ENCODE measurements at places on chromosomes 6 and 20. TPM values are rescaled to one million over a fixed set of nuclear protein-coding genes. Genes with fewer than 3 reads are reported as not detected.

GRCh38 chr6:26350858-26351543 is 14.0 kb upstream of the BTN3A2 start:
- no peaks in the 10 kb centered on the region for H3K4me1 ChIP-seq
- no peak overlapping the region for H3K4me3 ChIP-seq

DNA sequence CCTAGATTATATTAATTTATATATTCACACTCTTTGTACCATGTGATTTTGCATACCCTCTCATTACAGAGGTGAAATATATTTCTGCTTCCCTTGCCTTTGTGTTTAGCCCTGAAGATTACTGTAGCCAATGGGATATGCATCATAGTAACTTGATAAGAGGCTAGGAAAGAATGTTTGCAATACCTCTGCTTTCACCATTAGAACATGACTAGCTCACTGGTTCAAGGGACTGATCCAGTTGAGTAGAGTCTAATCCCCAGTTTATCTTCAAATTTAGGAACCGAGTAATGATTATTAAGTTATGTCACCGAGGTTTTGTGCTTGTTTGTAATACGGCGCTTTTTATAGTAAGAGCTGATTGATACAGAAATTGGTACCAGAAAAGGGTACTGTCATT is 552.6 kb upstream of the GJE1 start:
- no peaks in the 10 kb centered on the region for H3K4me1 ChIP-seq
- DNase-seq: no peak
- H3K4me3 ChIP-seq: no peak overlapping the region
- no peak overlapping the region for H3K27ac ChIP-seq
- no peaks in the 10 kb centered on the region for H3K27me3 ChIP-seq
- H3K36me3 ChIP-seq: no peaks in the 10 kb centered on the region

- DNase-seq: no peak
- no peak overlapping the region for H3K27ac ChIP-seq
- no peaks in the 10 kb centered on the region for H3K4me1 ChIP-seq
- H3K27me3 ChIP-seq: no peaks in the 10 kb centered on the region
Observed at GRCh38 chr6:72348926-72349325, 272.9 kb upstream of the KCNQ5 start.

GRCh38 chr6:85394199-85394598 is 55.7 kb upstream of the NT5E start:
- H3K4me1 ChIP-seq: peaks cover 16% of the 10 kb centered on the region
- H3K4me3 ChIP-seq: no peak overlapping the region
- no peak overlapping the region for H3K27ac ChIP-seq
- no peaks in the 10 kb centered on the region for H3K27me3 ChIP-seq
- H3K36me3 ChIP-seq: no peaks in the 10 kb centered on the region

- no peak overlapping the region for H3K27ac ChIP-seq
- DNase-seq: no peak
- no peaks in the 10 kb centered on the region for H3K27me3 ChIP-seq
- no peaks in the 10 kb centered on the region for H3K4me1 ChIP-seq
Observed at GRCh38 chr6:129882510-129883023, 21.5 kb upstream of the TMEM244 start.

GRCh38 chr6:25949695-25950094 is 12.9 kb upstream of the TRIM38 start:
- H3K4me1 ChIP-seq: no peaks in the 10 kb centered on the region
- H3K36me3 ChIP-seq: no peaks in the 10 kb centered on the region
- no peak for DNase-seq
- H3K4me3 ChIP-seq: no peak overlapping the region
- no peak overlapping the region for H3K27ac ChIP-seq

DNA sequence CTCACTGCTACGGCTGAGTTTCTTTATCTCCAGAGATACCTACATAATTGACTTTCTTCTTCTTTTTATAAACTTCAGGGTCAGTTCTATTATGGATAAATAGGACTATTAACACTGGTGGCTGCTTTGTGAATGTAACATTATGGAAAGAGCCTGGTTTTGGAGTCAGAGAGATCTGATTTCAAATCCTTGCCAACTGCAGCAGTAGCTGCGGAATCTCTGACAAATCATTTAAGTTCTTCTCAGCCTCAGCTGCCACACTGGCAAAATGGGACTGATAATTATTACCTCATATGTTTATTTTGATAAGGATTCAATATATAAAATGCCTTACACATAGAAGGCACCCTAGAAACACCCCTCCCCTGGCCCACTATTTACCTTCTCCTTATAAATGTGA is 160.5 kb downstream of the BACH2 start:
- no peaks in the 10 kb centered on the region for H3K4me1 ChIP-seq
- no peak overlapping the region for H3K4me3 ChIP-seq
- no peaks in the 10 kb centered on the region for H3K36me3 ChIP-seq
- no peak overlapping the region for H3K27ac ChIP-seq
- H3K27me3 ChIP-seq: no peaks in the 10 kb centered on the region

GRCh38 chr6:71220466-71220865 is 68.1 kb upstream of the OGFRL1 start:
- H3K27me3 ChIP-seq: no peaks in the 10 kb centered on the region
- DNase-seq: no peak
- H3K4me3 ChIP-seq: no peak overlapping the region
- H3K27ac ChIP-seq: no peak overlapping the region
- no peaks in the 10 kb centered on the region for H3K4me1 ChIP-seq

- no peaks in the 10 kb centered on the region for H3K36me3 ChIP-seq
- no peak for DNase-seq
- H3K4me3 ChIP-seq: no peak overlapping the region
- H3K27me3 ChIP-seq: no peaks in the 10 kb centered on the region
- no peaks in the 10 kb centered on the region for H3K4me1 ChIP-seq
Observed at GRCh38 chr6:16058929-16059345, 69.9 kb upstream of the MYLIP start.

DNA sequence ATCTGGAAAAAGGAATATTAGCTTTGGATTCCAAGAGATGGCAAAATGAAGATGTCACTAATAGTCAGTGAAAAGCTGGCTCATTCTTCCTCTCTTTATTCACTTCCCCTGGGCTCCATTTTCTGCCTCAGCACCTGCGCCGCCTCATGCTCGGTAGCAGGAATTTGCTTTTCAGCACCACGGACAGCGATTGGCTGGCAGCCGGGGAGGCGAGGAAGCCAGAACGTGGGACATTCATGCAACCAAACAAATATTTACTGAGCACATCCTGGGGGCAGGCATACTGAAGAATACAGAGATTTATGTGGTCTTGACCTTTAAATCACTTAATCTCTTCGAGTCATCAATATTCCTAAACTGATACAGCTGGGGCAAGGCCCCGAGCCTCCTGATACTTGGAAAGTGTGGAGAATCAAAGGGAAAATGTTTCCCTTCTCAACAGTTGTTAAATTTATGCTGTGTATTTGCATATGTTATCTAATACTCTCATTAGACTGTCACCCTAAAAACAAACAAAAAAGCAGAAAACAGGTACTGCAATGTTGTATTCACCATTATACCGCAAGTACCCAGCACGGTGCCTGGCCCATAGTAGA is 12.1 kb upstream of the PDYN start:
- H3K36me3 ChIP-seq: no peaks in the 10 kb centered on the region
- no peaks in the 10 kb centered on the region for H3K4me1 ChIP-seq
- peak; percentile 62 for DNase-seq
- H3K27me3 ChIP-seq: no peaks in the 10 kb centered on the region

- H3K4me3 ChIP-seq: no peak overlapping the region
- H3K27me3 ChIP-seq: no peaks in the 10 kb centered on the region
- no peaks in the 10 kb centered on the region for H3K4me1 ChIP-seq
- H3K36me3 ChIP-seq: no peaks in the 10 kb centered on the region
- DNase-seq: peak; percentile 24
Observed at GRCh38 chr6:139925894-139926641, 551.6 kb upstream of the CITED2 start.

- H3K4me3 ChIP-seq: no peak overlapping the region
- DNase-seq: peak; percentile 63
- H3K4me1 ChIP-seq: no peaks in the 10 kb centered on the region
- H3K27me3 ChIP-seq: no peaks in the 10 kb centered on the region
Observed at GRCh38 chr6:19554356-19555225, 282.6 kb upstream of the ID4 start.

DNA sequence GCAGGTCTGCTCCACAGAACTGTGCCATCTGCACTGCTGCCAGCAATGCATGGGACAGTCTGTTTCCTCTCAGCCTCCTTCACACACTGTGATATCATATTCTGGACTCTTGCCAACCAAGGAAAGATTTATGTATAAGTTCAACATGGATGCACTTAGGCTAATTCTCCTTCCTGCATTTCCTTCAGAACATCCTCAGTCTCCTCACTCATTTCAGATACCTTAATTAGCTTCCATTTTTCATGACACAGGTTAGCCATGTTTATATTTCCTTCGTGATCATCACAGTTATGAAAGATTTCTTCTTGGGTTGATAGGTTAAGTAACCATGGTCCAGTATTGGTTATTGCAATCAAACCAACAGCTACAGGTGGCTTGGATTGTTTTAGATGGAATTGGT is 46.4 kb upstream of the DDR1 start:
- no peak for DNase-seq
- H3K27me3 ChIP-seq: no peaks in the 10 kb centered on the region
- no peaks in the 10 kb centered on the region for H3K36me3 ChIP-seq

- peak overlapping the region; percentile 68 for H3K4me3 ChIP-seq
- H3K4me1 ChIP-seq: no peaks in the 10 kb centered on the region
- DNase-seq: peak; percentile 21
- H3K36me3 ChIP-seq: no peaks in the 10 kb centered on the region
- peak overlapping the region; percentile 30 for H3K27ac ChIP-seq
Observed at GRCh38 chr6:130020073-130020906, 1.9 kb downstream of the L3MBTL3 start.

GRCh38 chr20:18678549-18679419 is 90.9 kb downstream of the DTD1 start:
- no peaks in the 10 kb centered on the region for H3K36me3 ChIP-seq
- H3K27ac ChIP-seq: no peak overlapping the region
- H3K27me3 ChIP-seq: no peaks in the 10 kb centered on the region
- peak; percentile 8 for DNase-seq

GRCh38 chr6:167314180-167314821 is 10.6 kb upstream of the TTLL2 start:
- H3K27ac ChIP-seq: no peak overlapping the region
- H3K27me3 ChIP-seq: no peaks in the 10 kb centered on the region

DNA sequence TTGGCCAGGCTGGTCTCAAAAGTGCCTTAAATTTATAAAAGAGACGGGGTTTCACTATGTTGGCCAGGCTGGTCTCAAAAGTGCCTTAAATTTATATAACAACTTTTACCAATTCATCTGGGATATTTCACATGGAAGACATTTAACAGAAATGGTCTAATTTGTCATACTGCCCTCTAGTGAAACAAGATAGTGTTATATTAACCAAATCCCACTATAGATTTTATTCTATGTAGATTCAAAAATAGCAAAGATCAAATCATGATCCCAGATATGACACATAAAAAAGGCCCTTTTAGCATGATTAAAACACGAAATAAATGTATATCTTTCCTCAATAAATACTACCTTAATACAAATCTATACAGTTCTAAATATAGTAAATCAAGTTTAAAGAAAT is 102.8 kb upstream of the TFAP2D start:
- H3K36me3 ChIP-seq: no peaks in the 10 kb centered on the region
- H3K27ac ChIP-seq: no peak overlapping the region
- no peak overlapping the region for H3K4me3 ChIP-seq
- no peaks in the 10 kb centered on the region for H3K4me1 ChIP-seq
- DNase-seq: no peak
- no peaks in the 10 kb centered on the region for H3K27me3 ChIP-seq

- H3K27ac ChIP-seq: no peak overlapping the region
- DNase-seq: no peak
- H3K27me3 ChIP-seq: no peaks in the 10 kb centered on the region
Observed at GRCh38 chr6:9646342-9647070, 768.4 kb downstream of the TFAP2A start.

DNA sequence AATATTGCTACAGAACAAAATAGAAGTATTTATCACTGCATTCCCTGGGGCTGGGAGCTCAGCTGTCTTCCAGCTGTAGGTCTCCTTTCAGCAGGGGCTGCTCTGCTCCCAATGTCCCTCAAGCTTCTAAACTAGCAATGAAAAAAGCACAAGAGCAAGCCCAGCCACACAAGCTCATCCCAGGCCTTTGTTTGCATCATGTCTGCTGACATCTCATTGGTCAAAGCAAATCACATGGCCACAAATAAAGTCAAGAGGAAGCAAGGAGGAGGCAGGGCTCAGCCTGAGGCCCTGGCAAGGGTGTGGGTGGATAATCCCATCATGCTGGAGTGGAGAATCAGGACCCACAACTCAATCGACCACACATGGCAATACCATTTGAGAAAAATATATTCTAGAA is 2.2 kb upstream of the BFSP1 start:
- no peak for DNase-seq
- no peaks in the 10 kb centered on the region for H3K36me3 ChIP-seq
- H3K27me3 ChIP-seq: no peaks in the 10 kb centered on the region
- peaks cover 18% of the 10 kb centered on the region for H3K4me1 ChIP-seq

- H3K27me3 ChIP-seq: no peaks in the 10 kb centered on the region
- no peak overlapping the region for H3K4me3 ChIP-seq
- H3K4me1 ChIP-seq: no peaks in the 10 kb centered on the region
- no peaks in the 10 kb centered on the region for H3K36me3 ChIP-seq
- H3K27ac ChIP-seq: no peak overlapping the region
Observed at GRCh38 chr6:92777146-92777740, 642.1 kb downstream of the EPHA7 start.

- no peak for DNase-seq
- H3K36me3 ChIP-seq: no peaks in the 10 kb centered on the region
- no peak overlapping the region for H3K4me3 ChIP-seq
- H3K4me1 ChIP-seq: no peaks in the 10 kb centered on the region
- H3K27ac ChIP-seq: no peak overlapping the region
Observed at GRCh38 chr20:22060610-22061009, 355.1 kb downstream of the PAX1 start.

- no peak overlapping the region for H3K4me3 ChIP-seq
- no peaks in the 10 kb centered on the region for H3K27me3 ChIP-seq
- no peak for DNase-seq
- H3K27ac ChIP-seq: no peak overlapping the region
- no peaks in the 10 kb centered on the region for H3K36me3 ChIP-seq
Observed at GRCh38 chr6:114001354-114001753, 30.4 kb upstream of the HDAC2 start.

- no peak for DNase-seq
- H3K27me3 ChIP-seq: no peaks in the 10 kb centered on the region
- H3K36me3 ChIP-seq: no peaks in the 10 kb centered on the region
Observed at GRCh38 chr6:23106951-23107350, 537.6 kb downstream of the HDGFL1 start.

Gene HCRTR2
- total RNA-seq: not detected

Gene COL21A1
- total RNA-seq: 1.3 TPM

Gene HLA-DMA
- total RNA-seq: 15.8 TPM

Gene PNPLA1
- total RNA-seq: not detected

Gene ADGRF4
- not detected for total RNA-seq

Gene SLC12A5
- total RNA-seq: not detected

Gene MYL9
- 16.9 TPM for total RNA-seq

Gene SEL1L2
- not detected for total RNA-seq

Gene NKAIN2
- not detected for total RNA-seq

Gene SLC17A1
- total RNA-seq: not detected

Gene GPLD1
- 0.66 TPM for total RNA-seq

Gene LY6G6F
- total RNA-seq: not detected

Gene ADGRG6
- 38.6 TPM for total RNA-seq
